Osteoblast (primary cell): ENCODE measurements at places on chromosomes 11 and 22. TPM values are rescaled to one million over a fixed set of nuclear protein-coding genes. Genes with fewer than 3 reads are reported as not detected.

The C11orf87 gene
- 4.3 and 4.7 TPM in 2 replicates for total RNA-seq

The SMC1B gene
- total RNA-seq: not detected in 2 replicates

The PHOX2A gene
- total RNA-seq: not detected in 2 replicates

The OR6T1 gene
- not detected in 2 replicates for total RNA-seq

The PLEKHB1 gene
- total RNA-seq: 0.36 and 1.8 TPM in 2 replicates

The RAPSN gene
- total RNA-seq: 0.29 and 0.36 TPM in 2 replicates
